NCI-H1048 (cell line): ENCODE measurements at places on chromosomes 2 and 18.

GRCh38 chr2:172377408-172377807, 50.0 kb upstream of the ITGA6 start:
- no peak for DNase-seq

- no peak for DNase-seq
Measured at GRCh38 chr2:189782221-189782671, 1.9 kb downstream of the ORMDL1 start.

DNA sequence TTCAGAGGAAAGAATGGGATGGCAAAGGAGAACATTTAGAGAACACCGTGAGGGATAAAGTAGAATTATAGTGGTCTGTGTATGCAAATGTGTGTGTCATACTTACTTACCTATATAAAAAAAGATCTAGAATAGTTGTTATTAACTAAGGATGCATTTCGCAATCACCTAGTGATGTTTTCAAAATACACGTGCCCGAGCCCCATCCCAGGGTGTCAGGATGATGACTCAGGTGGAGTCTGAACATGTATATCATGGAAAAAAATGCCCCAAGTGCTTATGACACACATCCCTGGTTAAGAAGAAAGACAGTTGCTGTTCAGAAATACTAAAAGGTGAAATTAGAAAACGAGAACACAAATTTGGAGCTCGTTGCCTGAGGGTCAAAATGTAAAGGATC, 109.0 kb downstream of the CERS6 start:
- DNase-seq = no peak

- DNase-seq = no peak
Measured at GRCh38 chr2:208033701-208034502, 8.6 kb upstream of the PLEKHM3 start.

- no peak for DNase-seq
Measured at GRCh38 chr18:47749600-47749973, 180.9 kb downstream of the SMAD2 start.

GRCh38 chr2:230721712-230722111, 9.1 kb downstream of the CAB39 start:
- DNase-seq = no peak

- DNase-seq = no peak
Measured at GRCh38 chr2:65096948-65097347, 33.0 kb downstream of the RAB1A start.

GRCh38 chr2:168079236-168079635, 168.2 kb downstream of the STK39 start:
- no peak for DNase-seq

GRCh38 chr2:239008004-239008403, 160.1 kb downstream of the TWIST2 start:
- no peak for DNase-seq

DNA sequence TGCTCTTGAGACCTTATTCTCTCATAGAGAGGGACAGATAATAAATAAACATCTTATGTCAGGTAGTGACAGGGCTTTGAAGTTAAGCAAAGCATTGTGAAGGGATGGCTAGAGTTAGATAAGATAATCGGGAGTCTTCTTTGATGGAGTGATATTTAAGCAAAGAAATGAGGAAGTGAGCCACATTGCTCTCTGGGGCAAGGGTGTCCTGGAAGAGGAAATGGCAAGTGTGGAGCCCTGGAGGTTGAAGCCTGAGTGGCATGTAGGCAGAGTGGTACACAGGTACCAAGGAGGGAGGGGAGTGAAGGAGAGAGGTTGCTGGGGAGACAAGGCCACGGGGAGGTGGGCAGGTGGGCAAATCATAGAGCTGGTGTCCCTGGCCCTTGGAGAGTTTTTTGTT, 110.2 kb downstream of the CTAGE1 start:
- DNase-seq = no peak

GRCh38 chr2:222753251-222753824, 81.9 kb downstream of the MOGAT1 start:
- DNase-seq = no peak

DNA sequence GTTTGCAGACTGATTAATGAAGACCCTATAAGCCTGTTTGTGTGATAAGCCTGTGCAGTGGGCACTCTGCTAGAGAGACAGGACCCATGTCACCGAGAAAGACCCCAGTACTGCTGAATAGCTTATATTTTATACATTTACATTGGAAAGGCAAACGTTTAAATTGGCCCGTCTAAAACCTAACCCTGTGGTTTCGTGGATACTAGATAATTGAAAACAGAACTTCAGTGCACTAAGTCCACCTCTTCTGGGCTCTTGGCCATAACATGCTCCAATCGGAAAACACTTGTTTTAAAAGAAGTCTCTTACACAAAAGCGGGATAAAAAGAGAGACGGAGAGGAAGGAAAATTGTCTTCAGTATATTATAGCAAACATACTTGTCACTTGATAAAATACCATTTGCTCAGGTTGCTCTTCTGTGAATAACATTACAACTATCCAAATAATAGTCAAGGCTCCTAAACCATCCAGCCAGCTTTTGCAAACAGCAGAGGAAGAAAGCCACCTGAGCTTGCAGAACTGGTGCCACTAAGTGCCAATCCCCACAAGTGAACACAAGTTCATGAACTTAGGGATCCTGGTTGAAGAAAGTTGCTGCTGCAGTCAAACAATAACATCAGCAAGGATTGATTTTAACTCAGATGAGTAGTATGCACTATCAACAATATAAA, 218.4 kb upstream of the FN1 start:
- no peak for DNase-seq

DNA sequence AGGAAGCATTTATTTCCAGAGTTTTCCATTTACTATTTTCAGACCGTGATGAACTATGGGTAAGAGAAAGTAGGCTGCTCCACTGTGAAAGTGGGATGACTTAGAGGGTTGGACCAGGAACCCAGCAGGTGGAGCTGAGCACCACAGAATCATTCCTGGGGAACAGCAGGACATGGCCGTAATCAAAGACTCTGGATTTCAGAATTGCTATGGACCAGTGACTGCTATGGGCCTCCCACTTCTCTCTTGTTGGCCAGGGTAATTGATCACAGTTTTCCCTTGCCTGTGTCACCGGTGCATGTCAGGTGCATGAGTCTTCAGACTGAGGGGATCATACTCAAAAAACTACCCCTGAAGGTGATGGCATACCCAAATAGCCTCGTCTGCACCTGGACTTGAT, 90.6 kb upstream of the GPC1 start:
- DNase-seq = no peak
